ENCODE measurements at places on chromosomes 16 and 17.

DNA sequence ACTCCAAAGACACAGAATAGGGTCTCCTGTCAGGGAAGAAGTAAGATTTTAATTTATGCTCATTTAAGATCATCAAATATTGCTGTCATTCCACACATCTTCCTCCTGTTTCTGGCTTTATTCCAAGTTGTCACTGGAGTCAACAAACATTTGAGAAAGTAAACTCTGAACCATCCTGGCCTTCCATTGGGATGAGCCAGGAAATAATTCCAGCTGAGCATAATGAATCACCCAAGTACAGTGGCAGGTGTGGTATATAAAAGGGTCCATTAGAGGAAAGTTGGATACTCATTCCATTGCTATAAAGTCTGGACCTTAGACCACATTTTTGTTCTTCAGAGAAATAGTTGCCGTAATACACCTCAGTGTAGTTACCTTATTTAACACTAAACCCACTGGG, 246.1 kb downstream of the SLC39A11 start:
- DNase-seq, result no peak

DNA sequence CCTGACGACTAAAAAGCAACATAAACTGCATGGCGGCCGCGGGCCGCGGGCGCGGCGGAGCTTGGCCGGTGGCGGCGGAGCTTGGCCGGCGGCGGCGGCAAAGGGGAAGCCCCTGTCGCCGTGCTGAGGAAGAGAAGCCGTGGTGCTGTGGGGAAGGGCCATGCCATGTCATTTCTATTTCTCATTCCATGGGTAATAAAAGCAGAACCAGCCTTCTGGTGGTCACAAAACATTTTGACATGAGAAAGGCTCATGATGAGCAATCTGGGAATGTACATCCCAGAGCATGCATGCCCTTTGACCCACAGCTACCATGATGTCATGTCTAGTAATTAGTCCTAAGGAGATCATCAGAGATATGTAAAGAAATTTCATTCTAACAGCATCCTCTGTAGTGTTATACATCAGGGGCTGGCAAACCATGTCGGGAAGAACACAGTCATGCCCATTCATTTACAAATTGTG, 23.9 kb upstream of the HEATR6 start:
- no peak for DNase-seq

DNA sequence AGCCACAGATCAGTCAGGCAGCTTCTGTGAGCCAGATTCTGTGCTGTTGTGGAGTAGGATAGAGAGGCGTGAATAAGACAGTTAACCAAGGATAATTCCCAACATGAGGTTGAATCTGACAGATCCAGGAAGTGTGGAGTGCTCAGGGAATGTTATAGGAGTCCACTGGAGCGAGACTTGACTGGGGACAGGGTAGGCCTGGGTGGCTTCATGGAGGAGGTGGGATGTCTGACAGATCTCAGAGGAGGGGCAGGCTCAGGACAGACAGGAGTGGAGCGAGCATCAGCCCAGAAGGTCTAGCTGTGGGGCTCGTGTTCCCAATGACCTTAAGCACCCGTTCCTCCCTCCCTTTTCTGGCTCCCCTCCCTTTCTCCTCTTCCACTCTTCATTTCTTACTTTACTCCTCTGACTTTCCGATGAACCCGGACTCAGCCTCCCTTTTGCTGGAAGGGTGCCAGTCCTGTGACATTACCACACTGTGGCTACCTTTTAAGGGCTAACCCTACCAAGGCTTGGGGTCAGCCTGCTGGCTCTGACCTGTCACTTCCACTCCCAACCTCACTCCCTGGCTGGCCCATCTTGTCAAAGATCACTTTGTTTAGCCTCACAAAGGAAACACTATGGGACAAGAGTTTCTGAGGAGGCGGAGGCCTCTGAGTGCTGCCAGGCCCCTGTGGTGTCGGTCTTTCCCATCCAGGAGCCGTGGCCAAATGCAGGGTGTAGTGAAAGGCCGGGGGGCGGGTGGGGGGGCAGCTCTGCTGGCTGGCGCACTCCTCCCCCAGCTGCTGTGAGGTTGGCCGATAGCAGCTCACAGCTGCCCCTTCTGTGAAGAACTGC, 28.5 kb upstream of the EFCAB13 start:
- DNase-seq, result no peak

DNA sequence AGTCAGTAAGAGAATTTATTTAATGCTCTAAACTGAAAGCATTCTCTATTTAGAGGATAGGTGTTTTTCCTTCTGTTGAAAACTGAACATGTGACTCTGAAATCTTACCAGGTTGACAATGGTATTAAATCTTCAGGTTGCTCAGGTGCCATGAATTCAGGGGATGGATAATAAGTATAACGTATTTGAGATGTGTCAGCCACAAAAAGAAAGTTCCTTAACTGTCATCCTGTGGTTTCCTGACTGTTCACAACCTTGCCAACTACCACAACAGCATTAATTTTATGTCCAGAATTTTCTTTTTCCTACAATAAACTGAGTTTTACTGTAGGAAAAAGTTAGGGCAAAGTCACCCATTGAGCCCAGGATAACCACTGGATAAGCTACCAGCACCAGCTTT, 243.3 kb upstream of the PSMD7 start:
- no peak for DNase-seq

DNA sequence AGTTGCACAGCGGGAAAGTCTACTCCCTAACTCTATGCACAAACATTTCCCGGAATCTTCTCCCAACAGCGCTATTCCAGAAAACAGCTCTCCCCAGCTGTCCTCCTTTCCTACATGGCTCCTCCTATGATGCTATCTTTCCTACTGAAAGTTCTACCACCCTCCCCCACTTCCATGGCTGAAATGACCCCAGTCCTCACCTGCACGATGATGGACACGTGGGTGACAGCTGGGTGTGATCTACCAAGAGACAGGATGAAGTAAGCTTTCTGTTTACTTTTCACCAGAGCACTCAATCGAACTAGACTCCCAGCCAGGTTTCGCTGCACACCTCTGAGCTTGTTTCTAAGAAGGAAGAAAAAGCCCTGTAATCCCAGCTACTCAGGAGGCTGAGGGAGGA, 10.7 kb downstream of the CTC1 start:
- DNase-seq, result no peak

GRCh38 chr16:89071686-89072547, 21.7 kb upstream of the ACSF3 start:
- no peak for DNase-seq

DNA sequence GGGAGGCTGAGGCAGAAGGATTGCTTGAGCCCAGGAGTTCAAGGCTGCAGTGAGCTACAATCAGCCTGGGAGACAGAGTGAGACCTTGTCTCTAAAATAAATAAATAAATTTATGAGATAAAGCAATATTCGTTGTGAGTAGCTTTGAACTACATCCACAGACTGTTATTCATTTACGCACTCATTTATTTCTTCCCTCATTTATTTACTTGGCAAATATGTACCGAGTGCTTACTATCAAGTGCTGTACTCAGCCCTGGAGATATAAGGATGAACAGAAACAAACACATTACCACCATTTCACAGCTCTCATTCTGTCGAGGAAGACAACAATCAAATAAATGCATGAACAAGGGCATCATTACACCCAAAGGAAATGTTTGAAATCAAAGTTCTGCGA, 24.7 kb upstream of the UMOD start:
- no peak for DNase-seq

All from NCI-H2107 (cell line).